ENCODE measurements at places on chromosomes 1 and 21. TPM values are rescaled to one million over a fixed set of nuclear protein-coding genes. Genes with fewer than 3 reads are reported as not detected.

RPTN gene
- not detected for polyA plus RNA-seq

PM20D1 gene
- 0.11 TPM for polyA plus RNA-seq

TMED5 gene
- 31.4 TPM for polyA plus RNA-seq

SPRR1B gene
- polyA plus RNA-seq, result not detected

ARHGAP29 gene
- polyA plus RNA-seq, result not detected

DNA sequence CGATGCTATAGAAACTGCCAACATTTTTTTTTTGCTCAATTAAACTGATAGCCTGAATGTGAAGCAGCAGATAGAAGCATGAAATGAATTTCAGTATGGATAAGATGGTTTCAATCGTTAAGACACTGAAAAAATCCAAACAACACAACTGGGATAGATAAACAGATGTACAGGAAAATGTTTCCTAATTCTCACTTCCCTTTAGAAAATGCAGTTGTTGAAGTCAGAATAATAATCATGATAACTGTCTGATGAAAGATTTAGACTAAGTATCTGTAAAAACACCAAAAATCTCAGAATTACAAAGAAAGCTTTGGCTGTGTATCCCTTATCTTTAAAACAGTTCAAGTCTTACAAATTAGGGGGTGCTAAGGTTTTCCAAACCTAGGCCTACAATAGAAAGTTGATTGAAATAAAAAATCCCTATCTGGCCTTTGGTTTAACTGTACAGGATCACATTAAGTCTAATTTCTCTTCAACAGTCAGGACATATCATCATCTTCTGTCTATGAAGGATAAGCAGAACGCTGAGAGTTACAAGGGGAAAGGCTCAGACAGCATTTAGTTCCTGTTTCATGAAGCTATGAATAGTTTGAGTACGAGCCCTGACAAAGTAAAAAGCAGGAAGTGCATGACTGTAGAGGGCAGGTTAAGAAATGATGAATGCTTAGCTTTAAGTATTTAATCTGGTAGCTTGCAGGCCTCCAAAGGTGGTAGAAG, 203.2 kb downstream of the APP start:
- no peak for DNase-seq

DNA sequence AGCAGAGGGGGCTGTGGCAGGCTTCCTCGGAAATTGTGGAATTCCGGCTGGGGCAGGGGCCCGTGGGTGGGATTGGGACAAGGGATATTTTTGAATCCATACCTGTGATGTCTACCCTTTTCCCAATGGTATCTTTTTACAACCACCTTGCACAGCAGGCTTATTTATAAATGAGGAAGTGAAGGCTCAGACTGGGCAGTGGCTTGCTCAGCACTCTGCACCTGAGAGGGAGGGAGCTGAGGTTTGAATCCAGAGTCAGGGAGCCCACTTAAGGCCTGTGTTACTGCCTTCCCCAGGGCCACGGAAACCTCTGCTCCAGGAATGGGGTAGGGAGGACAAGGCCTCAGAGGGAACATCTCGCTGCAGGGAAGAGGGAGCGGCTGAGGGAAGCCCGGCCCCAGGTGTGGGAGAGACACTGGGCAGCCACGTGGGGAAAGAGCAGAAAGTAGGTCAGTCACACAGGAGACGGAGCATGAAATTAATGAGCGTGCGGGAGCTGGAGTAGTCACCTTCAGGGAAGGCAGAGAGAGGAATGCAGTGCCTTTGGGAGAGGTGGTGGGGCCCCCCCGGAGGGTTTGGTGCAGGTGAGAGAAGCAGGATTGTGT, 35.4 kb upstream of the SCMH1 start:
- no peak for DNase-seq

- no peak for DNase-seq
These were observed 50.9 kb downstream of the PRDM15 start for GRCh38 chr21:41827951-41828883.

GRCh38 chr1:228105996-228106799, 2.9 kb downstream of the MRPL55 start:
- no peak for DNase-seq

GRCh38 chr1:76959556-76959955, 92.3 kb downstream of the ST6GALNAC5 start:
- DNase-seq, result no peak

GRCh38 chr1:77671836-77672235, 10.6 kb downstream of the ZZZ3 start:
- DNase-seq, result no peak

DNA sequence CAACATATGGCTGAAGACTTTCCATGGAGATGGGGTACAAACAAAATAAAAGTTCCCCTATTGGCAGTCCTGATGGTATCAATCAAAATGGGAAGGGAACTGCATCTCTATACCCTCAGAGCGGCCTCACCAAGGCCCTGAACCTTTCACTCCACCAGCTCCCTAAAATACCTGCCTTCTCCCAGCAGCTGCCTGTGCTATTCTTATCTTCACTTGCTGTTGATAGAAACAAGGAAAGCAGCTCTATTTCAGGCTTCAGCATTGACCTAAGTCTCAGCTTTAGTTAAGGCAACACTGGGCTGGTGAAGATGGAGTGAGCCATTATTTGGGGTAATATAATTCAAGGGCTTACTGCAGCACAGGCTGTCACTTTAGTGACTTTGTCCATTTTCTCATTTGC, 21.7 kb upstream of the PIGC start:
- no peak for DNase-seq

DNA sequence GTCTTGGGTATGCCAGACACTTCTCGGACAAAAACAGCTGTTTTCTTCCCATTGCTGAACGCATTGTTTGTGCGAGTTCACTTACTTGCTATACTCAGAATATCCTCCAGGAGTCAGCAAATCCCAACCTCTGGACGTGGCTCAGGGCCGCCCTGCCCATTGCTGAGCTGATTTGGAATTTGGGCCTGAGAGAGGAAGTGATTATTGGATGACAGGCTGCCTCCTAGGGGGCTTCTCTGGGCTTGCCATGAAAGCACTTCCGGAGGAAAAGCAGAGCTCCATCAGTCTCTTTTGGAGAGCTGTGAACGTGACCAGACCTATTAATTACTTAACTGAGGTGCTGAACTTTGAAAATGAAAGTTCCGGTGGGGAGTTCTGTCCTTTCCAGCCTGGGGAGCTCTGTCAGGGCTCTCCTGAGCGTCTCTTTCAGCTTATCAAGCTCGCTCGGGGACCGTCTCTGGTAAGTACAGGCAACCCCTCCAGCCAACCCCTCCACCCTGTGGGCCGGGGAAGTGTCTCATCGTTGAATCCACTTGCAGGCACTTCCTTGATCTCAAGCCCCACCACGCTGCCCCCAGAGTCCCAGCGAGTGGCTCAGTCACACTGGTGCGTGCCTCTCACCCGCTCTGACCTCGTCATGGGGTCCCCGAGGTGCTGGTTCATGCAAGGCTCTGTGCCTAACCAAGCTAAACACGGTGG, 76.9 kb downstream of the CLIC6 start:
- peak; percentile 82 for DNase-seq

All from muscle of arm (tissue), 14 donors.